ENCODE measurements at places on chromosomes 6 and 20. TPM values are rescaled to one million over a fixed set of nuclear protein-coding genes. Genes with fewer than 3 reads are reported as not detected.

DNA sequence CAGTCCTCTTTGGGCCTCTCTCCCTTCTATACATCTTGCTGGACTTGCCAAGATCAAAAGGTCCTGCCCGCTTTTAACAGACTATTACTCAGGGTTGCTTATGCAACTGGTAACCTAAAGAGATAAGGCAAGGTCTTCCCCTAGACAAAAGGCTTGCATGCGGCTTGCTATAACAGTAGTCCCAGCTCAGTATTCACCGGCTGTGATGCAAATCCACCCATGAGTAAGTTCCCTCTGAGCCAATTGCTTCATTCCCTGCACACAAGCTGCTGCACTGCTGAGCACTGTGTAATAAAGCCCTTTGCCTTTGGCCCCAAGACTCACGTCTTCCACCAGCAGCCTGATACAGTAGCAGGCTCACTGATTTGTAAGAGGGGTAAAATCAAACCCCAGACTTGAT lies 363.8 kb downstream of the PRKN start:
- no peak overlapping the region for H3K27ac ChIP-seq
- H3K4me3 ChIP-seq = no peak overlapping the region
- H3K4me1 ChIP-seq = no peaks in the 10 kb centered on the region
- no peak for DNase-seq
- no peaks in the 10 kb centered on the region for H3K36me3 ChIP-seq

DNA sequence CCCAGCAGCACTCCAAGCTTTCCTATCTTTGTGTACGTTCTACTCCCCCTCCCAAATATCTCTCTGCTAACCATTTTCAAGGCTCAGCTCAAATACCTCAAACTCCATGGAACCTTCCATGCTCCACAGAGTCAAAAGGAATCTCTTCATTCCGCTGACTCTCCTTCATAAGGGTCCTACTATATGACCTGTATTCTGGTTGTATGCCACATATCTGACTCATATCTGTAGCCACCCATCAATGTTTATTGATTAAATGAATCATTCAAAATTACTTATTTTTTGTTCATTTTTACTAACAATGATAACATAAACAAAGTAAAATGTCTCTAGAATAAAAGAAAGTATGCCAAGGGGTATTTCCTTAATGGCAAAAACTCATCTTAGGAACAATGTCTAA lies 123.2 kb downstream of the ARHGAP18 start:
- no peaks in the 10 kb centered on the region for H3K27me3 ChIP-seq
- no peaks in the 10 kb centered on the region for H3K4me1 ChIP-seq

DNA sequence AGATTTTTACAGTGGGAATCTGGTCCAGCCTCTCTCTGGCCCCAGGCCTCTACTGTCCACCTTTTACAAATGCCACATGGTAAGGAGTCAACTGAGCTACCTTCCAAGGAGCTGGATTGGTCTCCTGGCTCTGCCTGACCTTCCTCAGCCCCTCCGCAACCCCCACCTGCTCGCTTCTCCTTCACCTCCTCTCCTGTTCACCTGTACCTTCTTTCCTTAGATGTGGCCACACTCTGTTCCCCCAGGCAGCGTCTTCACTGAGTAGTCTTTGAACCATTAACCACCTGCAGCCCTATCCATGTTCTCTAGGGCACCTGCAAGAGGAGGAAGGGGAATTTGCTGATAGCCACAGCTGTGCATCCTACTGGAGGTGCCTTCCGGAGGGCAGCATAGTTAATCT lies 55.3 kb upstream of the DDR1 start:
- H3K4me1 ChIP-seq = peaks cover 59% of the 10 kb centered on the region
- H3K4me3 ChIP-seq = peak overlapping the region; percentile 82
- H3K27ac ChIP-seq = peak overlapping the region; percentile 98
- no peaks in the 10 kb centered on the region for H3K27me3 ChIP-seq

- DNase-seq = no peak
- no peaks in the 10 kb centered on the region for H3K36me3 ChIP-seq
- H3K27ac ChIP-seq = no peak overlapping the region
- peaks cover 94% of the 10 kb centered on the region for H3K27me3 ChIP-seq
Observed at GRCh38 chr20:40683221-40683893, 5.7 kb downstream of the MAFB start.

GRCh38 chr6:105911106-105911629 lies 175.0 kb upstream of the PRDM1 start:
- H3K27ac ChIP-seq = no peak overlapping the region
- H3K4me1 ChIP-seq = peaks cover 9% of the 10 kb centered on the region
- no peak overlapping the region for H3K4me3 ChIP-seq
- no peak for DNase-seq
- peaks cover 16% of the 10 kb centered on the region for H3K36me3 ChIP-seq

DNA sequence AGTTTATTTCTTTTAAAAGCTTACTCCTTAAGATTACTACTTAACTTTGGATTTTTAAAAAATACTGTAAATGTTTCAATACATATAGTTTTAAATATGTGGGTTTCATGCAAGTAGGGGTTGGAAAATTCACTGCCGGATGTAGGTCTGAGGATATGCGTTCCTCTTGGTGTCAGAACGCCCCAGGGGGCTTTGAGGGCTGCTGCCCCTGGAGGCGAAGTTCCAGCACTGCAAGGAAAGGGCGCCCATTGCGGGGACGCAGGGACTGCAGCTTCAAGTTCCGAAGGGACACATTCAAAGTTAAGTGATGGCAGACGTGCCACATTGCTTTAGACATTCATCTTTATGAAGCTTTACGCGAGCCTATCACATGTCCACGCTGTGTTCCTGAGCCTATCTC lies 152.9 kb downstream of the SOD2 start:
- H3K27ac ChIP-seq = no peak overlapping the region
- H3K27me3 ChIP-seq = peaks cover 5% of the 10 kb centered on the region
- H3K36me3 ChIP-seq = no peaks in the 10 kb centered on the region
- H3K4me1 ChIP-seq = no peaks in the 10 kb centered on the region

GRCh38 chr20:2657241-2657640 lies 4.8 kb downstream of the NOP56 start:
- no peaks in the 10 kb centered on the region for H3K27me3 ChIP-seq
- no peak overlapping the region for H3K27ac ChIP-seq
- peaks cover 43% of the 10 kb centered on the region for H3K4me1 ChIP-seq
- H3K4me3 ChIP-seq = no peak overlapping the region
- peaks cover 70% of the 10 kb centered on the region for H3K36me3 ChIP-seq

- no peak overlapping the region for H3K4me3 ChIP-seq
- H3K27me3 ChIP-seq = peaks cover 36% of the 10 kb centered on the region
- no peaks in the 10 kb centered on the region for H3K4me1 ChIP-seq
- no peaks in the 10 kb centered on the region for H3K36me3 ChIP-seq
- no peak for DNase-seq
Observed at GRCh38 chr6:31114970-31115849, 610 bp downstream of the PSORS1C1 start.

- H3K27ac ChIP-seq = no peak overlapping the region
- no peaks in the 10 kb centered on the region for H3K4me1 ChIP-seq
- no peaks in the 10 kb centered on the region for H3K27me3 ChIP-seq
- no peaks in the 10 kb centered on the region for H3K36me3 ChIP-seq
Observed at GRCh38 chr6:62808565-62809293, 402.5 kb upstream of the FKBP1C start.

Gene PNPLA1
- not detected for total RNA-seq

Gene FAM184A
- 3.7 TPM for total RNA-seq

Gene KCNK15
- total RNA-seq = not detected

Measured in activated CD8-positive, alpha-beta memory T cell treated with anti-CD3 and anti-CD28 coated beads, Interleukin-2, amount 10 ng/mL, durations not matched to agents 7 days and 5 days (primary cell).